NCI-H1048 (cell line): ENCODE measurements at places on chromosomes 12 and 14.

- no peak for DNase-seq
Measured at GRCh38 chr12:51855586-51856428, 7.3 kb upstream of the FIGNL2 start.

GRCh38 chr12:69570000-69570516 is 15.2 kb upstream of the CCT2 start:
- DNase-seq: no peak

- DNase-seq: no peak
Measured at GRCh38 chr14:97798176-97798575, 1001.0 kb downstream of the VRK1 start.

DNA sequence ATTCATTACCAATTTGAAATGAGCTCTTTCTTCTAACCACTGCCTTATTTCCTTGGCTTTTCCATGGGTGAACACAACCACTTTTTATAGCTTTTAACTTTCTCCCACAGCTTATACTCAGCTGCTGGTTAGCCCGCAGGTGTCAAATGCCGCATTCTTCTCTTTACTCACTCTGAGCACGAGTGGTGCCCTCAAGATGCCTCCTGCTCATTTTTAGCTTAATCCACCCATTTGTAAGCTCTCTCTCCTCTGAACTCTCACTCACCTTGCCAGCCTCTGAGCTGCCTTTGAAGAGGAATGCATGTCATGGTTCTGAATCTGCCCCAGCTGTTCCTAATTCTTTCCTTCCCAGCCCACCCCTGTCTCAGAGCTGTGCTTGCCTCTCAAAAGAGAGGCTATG is 449.4 kb upstream of the PRICKLE1 start:
- DNase-seq: no peak

DNA sequence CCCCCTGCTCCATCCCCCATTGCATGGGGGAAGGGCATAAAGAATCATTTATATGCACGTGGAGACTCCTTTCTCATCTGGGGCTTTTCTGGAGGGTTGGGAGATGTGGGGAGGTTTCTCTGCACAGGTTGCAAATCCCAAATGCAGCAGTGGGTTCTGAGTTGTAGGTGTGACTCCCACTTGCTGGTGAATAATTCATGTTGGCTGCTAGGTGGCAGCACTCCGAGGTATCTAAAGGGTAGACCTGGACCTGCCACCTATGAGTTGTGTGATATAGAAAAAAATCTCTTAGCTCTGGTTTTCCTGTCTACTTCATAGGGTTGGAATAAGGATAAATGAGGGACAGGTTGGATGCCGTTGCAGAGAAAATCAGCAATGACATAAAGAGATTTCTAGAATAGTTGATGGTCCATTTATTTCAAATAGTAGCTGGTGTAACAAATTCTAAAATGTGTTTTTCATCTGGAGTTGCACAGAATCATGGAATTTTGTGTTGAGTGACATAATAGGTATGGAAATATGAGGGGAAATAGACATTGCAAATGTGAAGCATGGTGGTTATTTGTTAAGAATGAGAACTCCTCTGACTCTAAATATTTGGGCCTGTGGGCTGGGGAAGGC is 4.6 kb downstream of the MARCHF9 start:
- DNase-seq: no peak

DNA sequence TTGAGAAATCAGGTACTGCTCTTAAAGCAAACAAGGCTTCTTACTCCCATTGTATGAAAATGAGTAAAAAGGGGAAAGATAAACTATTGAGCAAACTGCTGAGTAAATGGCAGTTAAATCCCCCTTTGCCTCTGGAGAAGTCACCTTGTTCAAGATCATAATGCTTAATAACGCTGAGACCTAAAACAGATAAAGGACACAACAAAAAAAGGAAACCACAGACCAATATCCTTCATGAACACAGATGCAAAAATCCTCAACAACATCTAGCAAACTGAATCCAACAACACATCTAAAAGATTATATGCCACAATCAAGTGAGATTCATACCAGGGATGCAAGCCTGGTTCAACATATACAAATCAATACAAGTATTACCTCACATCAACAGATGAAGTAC is 109.0 kb upstream of the MDM1 start:
- no peak for DNase-seq

DNA sequence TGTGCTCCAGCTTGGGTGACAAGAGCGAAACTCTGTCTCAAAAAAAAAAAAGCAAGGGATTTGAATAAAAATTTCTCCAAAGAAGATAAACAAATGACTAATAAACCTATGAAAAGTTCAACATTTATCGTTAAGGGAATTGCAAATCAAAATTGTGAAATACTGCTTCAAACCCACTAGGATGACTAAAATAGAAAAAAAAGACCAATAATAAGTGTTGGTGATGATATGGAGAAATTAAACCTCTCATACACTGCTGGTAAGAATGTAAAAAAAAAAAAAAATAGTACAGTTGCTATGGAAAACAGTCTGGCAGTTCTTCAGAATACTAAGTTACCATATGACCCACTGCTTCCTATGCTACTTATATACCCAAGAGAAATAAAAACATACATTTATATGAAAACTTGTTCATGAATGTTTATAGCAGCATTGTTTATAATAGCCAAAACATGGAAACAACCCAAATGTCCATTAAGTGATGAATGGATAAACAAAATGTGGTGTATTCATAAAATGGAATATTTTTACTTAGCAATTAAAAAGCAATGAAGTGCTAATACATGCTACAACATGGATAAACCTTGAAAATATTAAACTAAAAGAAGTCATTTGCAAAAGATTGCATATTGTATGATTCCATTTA is 39.4 kb upstream of the TMPRSS12 start:
- DNase-seq: no peak

DNA sequence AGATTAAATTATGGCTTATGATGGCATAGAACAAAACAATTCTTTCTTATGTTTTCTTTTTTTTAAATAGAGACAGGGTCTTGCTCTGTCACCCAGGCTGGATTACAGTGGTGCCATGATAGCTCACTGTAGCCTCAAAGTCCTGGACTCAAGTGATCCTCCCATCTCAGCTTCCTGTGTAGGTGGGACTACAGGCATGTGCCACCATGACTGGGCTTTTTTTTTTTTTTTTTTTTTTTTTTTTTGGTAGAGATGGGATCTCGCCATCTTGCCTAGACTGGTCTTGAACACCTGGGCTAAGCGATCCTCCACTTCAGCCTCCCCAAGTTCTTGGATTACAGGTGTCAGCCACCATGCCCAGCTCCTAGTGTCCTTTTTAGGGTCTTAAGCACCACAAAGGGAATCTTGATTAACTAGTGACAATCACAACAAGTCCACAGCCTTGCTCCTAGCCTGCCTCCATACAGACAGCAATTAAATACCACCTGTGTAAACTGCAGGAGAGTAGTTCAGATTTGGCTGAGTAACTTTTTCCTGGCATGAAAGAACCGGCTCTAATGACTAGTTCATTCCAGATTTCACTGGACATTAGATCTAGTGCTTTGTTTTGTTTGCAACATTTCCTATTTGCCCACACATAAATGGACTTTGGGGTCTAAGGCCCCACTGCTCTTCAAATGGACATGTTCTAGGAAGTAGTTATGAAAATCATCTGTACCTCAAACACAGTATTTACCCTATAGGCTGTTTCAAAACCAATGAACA is 61.6 kb downstream of the SH2B3 start:
- DNase-seq: no peak

- DNase-seq: no peak
Measured at GRCh38 chr14:55188686-55189295, 2.6 kb downstream of the DLGAP5 start.

- DNase-seq: no peak
Measured at GRCh38 chr14:99915305-99916090, 122.3 kb downstream of the EML1 start.
